Neural progenitor cell (in vitro differentiated cells): ENCODE measurements at places on chromosomes 12 and 14. TPM values are rescaled to one million over a fixed set of nuclear protein-coding genes. Genes with fewer than 3 reads are reported as not detected.

- DNase-seq, result no peak
- H3K36me3 ChIP-seq, result peaks cover 6% of the 10 kb centered on the region
- peak overlapping the region; percentile 91 for H3K4me3 ChIP-seq
- no peaks in the 10 kb centered on the region for H3K27me3 ChIP-seq
- H3K4me1 ChIP-seq, result peaks cover 7% of the 10 kb centered on the region
- no peak overlapping the region for H3K27ac ChIP-seq
These were observed 1.2 kb downstream of the ACTR6 start for GRCh38 chr12:100201604-100202423.

CAMKK2 gene
- total RNA-seq, result 21.0 and 31.1 TPM in 2 replicates

DNA sequence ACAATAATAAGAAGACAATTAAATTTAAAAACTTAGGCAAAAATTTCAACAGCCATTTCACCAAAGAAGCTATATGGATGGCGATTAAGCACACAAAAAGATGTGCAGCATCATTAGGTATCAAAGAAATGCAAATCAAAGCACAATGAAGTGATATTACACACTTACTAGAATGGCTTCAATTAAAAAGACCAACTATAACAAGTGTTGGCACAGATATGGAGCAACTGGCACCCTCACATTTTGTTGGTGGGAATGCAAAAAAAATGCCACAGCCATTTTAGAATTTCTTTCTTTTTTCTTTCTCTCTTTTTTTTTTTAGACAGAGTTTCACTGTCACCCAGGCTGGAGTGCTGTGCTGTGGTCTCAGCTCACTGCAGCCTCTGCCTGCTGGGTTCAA is 1.9 kb upstream of the PRDM4 start:
- DNase-seq, result no peak
- peaks cover 11% of the 10 kb centered on the region for H3K4me1 ChIP-seq
- H3K27ac ChIP-seq, result no peak overlapping the region
- peaks cover 25% of the 10 kb centered on the region for H3K27me3 ChIP-seq
- no peaks in the 10 kb centered on the region for H3K36me3 ChIP-seq
- no peak overlapping the region for H3K4me3 ChIP-seq

DNA sequence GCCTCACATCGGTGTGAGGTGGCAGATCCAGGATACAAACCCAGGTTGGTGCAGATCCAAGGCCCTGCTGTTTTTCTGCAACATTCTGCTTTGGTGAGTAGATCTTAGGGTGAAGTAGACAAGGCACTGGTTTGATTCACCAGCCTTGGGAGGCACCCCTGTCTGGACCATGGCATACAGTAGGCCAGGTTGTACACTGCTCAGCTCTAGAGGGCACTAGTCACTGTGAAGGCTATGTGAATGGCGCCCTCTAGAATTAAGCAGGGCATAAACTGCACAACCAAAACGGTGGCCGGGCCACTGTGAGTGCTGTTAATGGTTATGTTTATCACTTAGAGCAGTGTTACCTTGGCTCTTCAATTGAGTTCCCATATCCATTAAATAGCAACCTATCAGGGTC is 280.6 kb upstream of the PWP1 start:
- no peaks in the 10 kb centered on the region for H3K27me3 ChIP-seq
- no peak overlapping the region for H3K4me3 ChIP-seq
- DNase-seq, result peak; percentile 59
- H3K4me1 ChIP-seq, result no peaks in the 10 kb centered on the region

- no peaks in the 10 kb centered on the region for H3K27me3 ChIP-seq
- no peaks in the 10 kb centered on the region for H3K36me3 ChIP-seq
- no peak for DNase-seq
- H3K4me1 ChIP-seq, result peaks cover 5% of the 10 kb centered on the region
- H3K4me3 ChIP-seq, result no peak overlapping the region
These were observed 11.6 kb downstream of the CHST11 start for GRCh38 chr12:104468371-104468770.

GRCh38 chr12:63808631-63809030 is 28.9 kb downstream of the RXYLT1 start:
- no peaks in the 10 kb centered on the region for H3K4me1 ChIP-seq
- H3K4me3 ChIP-seq, result no peak overlapping the region
- H3K27me3 ChIP-seq, result no peaks in the 10 kb centered on the region
- DNase-seq, result no peak
- H3K36me3 ChIP-seq, result no peaks in the 10 kb centered on the region

DNA sequence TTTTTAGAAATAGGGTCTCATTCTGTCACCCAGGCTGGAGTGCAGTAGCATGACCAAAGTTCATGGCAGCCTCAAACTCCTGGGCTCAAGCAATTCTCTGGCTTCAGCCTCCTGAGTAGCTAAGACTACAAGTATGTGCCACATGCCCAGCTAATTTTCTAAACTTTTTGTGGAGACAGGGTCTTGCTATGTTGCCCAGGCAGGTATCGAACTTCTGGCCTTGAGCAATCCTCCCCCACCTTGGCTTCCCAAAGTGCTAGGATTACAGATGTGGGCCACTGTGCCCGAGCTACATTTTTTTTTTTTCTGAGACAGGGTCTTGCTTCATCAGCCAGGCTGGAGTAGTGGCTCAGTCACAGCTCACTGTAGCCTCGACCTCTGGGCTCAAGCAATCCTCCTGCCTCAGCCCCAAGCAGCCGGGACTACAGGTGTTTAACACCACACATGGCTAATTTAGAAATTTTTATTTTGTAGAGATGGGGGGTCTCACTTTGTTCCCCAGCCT is 7.1 kb downstream of the PPP4R3A start:
- H3K4me1 ChIP-seq, result peaks cover 6% of the 10 kb centered on the region
- no peak overlapping the region for H3K4me3 ChIP-seq
- H3K27me3 ChIP-seq, result no peaks in the 10 kb centered on the region
- H3K36me3 ChIP-seq, result peaks cover 12% of the 10 kb centered on the region
- no peak for DNase-seq

KCNJ8 gene
- total RNA-seq, result 0.06 TPM in 1 of 2 replicates, not detected in the other

CCDC60 gene
- total RNA-seq, result 0.28 and 4.6 TPM in 2 replicates

DNA sequence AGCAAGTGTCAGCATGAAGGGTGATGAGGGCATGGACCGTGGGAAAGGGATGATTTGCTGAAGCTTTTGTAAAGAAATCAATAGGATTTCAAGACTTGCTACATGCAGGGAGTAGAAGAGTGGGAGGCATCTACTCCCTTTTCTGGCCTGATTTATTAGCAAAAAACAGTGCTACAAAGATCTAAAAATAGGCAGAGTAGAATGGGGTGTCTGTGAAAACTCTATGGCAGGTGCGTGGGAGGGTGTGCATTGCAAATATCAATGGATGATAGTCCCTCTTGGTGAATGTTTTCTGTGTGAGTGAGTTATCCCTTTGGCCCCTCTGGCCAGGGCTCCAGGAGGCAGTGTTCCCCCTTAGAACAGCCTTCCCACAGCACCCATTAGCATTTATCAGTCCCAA is 139.0 kb downstream of the SMOC1 start:
- H3K27me3 ChIP-seq, result no peaks in the 10 kb centered on the region
- H3K36me3 ChIP-seq, result peaks cover 27% of the 10 kb centered on the region
- no peak for DNase-seq
- no peak overlapping the region for H3K27ac ChIP-seq
- peaks cover 7% of the 10 kb centered on the region for H3K4me1 ChIP-seq

DNA sequence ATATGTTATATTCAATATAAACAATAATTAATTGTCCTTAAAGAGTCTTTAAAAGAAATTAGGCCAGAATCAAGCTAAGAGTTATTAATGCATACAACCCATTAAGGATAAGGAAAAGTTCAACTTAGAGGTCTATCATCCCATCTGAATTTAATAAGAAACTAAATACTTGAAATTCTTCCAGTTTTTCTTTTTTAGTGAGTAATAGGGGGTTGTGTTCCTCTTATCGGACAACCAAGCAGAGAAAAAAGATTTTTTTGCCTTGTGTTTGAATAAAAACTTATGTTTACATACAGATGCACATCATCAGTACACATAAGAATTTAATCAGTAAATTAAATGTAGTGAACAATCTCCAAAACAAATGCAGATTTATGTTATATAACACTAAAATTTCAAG is 32.5 kb downstream of the PAWR start:
- H3K27ac ChIP-seq, result no peak overlapping the region
- no peaks in the 10 kb centered on the region for H3K27me3 ChIP-seq
- no peak overlapping the region for H3K4me3 ChIP-seq
- H3K4me1 ChIP-seq, result peaks cover 6% of the 10 kb centered on the region

GRCh38 chr14:99769799-99770198 is 23.4 kb upstream of the EML1 start:
- no peaks in the 10 kb centered on the region for H3K36me3 ChIP-seq
- no peak overlapping the region for H3K27ac ChIP-seq
- H3K27me3 ChIP-seq, result no peaks in the 10 kb centered on the region

PRIMA1 gene
- total RNA-seq, result 2.5 and 2.8 TPM in 2 replicates
